ENCODE measurements at places on chromosomes 5 and 9.

DNA sequence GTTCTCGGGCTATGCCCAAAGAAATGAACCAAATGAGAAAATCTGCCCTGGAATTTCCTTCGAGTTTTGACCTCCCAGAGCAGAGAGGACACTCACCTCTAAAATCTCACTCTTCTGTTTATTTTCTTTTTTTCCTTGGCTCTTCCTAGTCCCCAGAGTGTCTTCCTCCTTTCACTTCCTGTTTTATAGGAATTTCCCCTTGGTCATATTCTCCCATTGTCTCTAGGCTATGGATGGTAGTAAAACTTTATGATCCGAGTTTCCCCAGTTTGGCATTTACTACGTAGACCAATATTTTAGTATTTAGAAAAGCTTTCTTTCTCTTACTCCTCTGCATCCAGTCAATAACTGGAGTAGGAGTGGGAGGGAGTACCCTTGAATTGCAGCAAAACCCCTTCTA is 354.5 kb upstream of the ZNF608 start:
- DNase-seq: no peak

DNA sequence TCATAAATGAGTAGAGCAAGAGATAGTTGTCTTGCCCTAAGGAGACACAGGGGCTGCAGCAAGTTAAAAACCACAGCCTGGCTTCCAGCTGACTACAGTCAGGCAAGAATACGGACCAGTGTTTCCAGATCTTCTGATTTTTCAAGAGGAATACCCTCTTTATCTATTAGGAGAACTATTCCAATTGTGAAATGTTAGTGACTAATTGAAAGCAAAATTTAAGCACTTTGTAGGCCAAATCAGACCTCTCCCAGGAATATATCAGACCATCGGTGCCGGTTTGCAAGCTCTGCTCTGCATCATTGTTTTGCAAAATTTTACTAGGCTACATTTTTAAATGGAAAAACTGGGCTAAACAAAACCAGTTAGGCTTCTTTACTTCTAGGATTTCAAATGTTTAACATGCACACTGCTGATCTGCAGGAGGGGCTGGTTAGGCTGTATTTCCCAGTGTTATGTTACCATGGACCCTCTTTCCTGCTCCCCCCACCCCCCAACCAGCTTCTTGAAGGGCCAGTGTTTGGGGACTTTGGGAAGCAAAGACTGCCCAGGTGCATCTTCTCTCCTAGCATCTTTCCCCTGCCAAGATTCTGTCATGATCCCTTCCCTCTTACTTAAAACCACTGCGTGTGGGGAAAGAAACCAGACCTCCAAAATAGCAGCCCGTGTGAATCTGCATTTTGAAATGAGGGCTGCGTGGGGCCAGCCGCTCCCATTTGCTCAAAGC is 1.1 kb upstream of the ARSI start:
- no peak for DNase-seq

DNA sequence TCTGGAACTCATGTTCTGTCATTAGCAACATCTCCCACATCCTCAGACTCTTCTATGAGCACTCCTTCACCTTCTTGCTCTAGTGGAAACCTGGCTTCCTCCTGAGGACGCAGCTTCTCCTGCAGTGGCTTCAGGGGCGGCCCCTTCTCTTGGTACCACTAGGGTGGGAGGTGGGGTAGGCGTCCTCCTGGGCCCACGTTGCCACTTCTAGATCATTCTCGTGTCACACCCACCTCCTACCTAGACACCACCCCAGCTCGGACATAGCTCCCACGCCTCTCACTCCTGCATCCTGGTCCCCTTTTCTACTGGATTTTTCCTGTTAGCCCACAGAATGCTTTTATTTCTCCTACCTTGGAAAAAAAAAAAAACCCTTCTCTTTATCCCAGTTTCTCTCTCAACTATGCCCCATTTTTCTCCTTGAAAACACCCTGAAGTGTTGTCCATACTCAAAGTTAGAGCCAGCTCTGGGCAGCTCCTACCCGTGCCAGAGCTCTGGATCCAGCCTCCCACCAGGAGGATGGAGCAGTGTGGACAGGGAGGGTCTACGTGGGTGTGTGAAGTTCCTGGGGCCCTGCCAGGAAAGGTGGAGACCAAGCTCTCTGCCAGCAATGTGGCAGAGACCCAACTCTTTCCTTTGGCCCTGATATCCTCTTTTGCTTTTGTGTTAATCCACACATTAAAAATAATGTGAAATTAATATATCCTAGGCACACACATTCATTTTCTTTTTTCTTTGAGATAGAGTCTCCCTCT is 179.2 kb downstream of the HSPA4 start:
- no peak for DNase-seq

DNA sequence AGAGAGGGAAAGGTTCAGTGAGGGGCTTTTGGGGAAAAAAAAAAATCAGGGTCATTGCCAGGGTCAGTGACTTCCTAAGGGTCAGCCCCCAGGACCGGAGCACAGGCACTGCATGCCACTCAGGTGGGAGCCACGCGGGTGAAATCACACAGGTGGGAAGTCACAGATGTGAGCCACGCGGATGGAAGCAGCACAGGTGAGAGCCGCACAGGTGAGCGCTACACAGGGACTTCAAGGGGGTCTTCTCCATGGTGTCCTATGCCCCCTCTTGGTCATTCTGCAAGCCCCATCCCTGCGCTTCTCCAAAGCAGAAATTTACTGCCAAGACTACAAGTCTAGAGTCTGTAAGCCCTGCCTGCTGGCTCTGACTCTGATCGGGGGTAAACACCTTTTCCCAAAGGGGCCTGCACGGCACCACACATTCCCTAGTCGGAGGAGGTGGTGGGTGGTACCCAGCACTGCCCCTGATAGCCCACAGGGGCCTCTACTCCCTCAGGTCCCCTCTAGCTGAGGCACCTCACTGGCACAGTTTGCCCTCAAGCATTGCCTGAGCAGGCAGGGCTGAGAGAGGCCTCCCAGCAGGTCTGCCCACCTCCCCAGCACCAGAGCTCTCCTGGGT is 18.3 kb upstream of the OBP2B start:
- DNase-seq: no peak

DNA sequence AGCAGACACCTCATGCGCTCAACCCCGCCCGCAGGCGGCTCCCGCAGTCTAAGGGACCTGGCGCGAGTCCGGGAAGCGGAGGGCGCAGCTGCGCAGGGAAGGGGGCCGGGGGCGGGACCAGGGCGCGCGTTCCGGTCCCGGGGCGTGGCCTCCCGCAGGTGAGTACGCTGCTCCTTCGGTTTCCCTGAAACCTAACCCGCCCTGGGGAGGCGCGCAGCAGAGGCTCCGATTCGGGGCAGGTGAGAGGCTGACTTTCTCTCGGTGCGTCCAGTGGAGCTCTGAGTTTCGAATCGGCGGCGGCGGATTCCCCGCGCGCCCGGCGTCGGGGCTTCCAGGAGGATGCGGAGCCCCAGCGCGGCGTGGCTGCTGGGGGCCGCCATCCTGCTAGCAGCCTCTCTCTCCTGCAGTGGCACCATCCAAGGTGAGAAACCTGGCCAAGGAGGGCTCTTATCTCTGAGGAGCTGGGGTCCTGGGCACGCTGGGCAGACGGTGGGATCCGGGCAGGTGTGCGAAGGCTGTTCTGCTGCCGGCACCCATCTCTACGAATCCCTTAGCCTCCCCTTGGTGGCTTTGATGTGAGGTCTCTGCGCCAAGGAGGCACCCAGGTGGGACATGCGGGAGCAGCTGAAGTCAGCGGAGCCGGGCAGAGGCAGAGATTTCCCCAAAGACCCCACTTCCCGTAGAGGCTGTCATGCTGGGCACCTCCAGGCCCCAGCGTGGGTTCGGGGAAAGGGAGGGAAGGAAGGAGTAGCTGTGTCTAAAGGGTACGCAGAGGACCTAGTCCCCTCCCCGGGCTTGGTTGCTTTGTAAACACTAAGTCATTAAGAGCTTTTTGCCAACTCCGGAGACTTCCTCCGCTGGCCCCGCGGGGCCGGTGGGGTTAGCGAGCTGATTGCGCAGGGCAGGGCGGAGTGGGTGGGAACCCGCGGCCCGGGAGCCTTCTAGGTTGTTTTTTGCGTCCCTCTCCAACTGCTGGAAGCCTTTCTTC is at the start of gene F2RL1:
F2RL1 (plus strand) TSS at position 187 of the 988 bp plus-strand sequence; CDS start at position 340, 153 bp downstream.
- DNase-seq: peak; percentile 94
